NCI-H1048 (cell line): ENCODE measurements at places on chromosomes 1 and 21.

DNA sequence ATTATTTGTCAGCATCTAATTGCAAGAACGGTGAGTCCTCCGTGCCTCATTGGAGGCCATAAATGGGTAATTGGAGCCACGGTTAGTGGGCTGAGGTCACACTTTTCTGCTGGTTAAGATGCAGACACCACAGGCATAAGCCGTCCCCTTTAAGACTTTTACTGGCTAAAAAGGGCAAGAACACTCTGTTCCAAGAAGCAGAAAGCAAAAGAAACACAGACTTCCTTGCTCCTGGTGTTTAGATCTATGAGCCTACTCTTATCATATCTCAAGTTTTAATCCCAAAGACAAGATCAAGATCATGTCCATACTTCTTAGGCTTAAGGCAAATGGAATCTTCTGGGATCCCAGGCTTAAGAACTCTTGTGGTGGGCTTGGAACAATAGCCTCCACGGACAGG lies 17.3 kb upstream of the GJA5 start:
- no peak for DNase-seq

- no peak for DNase-seq
Measured at GRCh38 chr1:69271587-69272125, 296.1 kb upstream of the LRRC7 start.

- DNase-seq: no peak
Measured at GRCh38 chr1:92259350-92259749, 39.4 kb downstream of the GLMN start.

DNA sequence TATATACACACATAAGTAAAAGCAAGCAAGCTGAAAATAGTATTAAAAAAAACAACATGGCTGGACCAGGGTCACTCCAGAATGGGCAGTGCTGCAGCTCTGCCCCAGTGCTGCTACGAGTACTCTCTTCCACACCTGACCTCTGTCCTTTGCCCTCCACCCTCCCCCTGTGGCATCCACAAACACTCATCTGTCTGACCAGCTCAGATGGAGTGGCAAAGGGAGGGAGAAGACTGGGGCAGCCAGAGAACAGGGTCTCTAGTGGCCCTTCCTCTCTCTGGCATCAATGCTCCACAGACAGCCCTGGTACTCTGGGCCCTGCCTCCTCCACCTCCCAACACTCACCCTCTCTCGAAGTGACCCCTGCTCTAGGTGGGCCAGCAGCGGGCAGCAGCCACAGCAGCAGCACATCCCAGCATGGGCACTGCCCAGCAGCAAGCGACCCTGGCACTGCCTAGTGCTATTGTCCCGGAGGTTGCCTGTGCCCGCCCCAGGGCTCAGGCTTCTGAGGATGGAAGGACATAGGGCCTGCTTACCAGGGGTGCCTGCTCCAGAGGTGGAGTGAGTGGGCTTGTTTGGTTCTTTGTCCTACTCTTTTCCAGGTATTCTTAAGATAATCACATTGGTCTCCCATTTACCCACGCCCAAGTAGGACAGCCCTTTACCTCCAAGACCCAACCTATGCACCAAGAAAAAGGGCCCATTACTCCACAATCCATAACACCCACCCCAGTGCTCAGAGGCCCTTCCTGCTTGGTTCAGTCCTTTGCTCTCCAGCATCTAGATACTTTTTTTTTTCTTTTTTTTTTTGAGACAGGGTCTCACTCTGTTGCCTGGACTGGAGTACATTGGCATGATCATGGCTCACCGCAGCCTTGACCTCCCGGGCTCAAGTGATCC lies 6.2 kb downstream of the ARHGEF2 start:
- DNase-seq: no peak

GRCh38 chr1:234495231-234495990 lies 16.4 kb upstream of the TARBP1 start:
- DNase-seq: no peak

- DNase-seq: peak; percentile 56
Measured at GRCh38 chr1:192474080-192474683, 101.4 kb upstream of the RGS1 start.

DNA sequence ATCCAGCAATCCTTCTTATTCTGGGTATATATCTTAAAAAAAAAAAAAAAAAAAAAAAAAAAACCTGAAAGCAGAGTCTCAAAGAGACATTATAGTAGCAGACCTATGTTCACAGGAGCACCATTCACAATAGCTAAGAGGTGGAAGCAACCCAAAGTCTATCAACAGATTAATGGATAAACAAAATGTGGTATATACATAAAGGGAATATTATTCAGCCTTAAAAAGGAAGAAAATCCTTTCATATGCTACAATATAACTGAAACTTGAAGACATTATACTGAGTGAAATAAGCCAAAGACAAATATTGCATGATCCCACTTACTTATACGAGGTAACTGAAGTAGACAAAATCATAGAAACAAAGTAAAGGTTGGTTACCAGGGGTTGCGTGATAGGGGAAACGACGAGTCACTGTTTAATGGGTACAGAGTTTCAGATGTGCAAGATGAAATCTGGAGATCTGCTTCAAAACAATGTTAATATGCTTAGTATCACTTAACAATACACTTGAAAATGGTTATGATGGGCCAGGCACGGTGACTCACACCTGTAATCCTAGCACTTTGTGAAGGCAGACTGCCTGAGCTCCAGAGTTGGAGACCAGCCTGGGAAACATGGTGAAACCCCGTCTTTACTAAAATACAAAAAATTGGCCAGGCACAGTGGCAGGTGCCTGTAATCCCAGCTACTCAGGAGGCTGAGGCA lies 29.5 kb downstream of the PIK3R3 start:
- no peak for DNase-seq

GRCh38 chr1:113255720-113256347 lies 134.5 kb upstream of the MAGI3 start:
- DNase-seq: no peak

GRCh38 chr21:36330904-36331303 lies 10.9 kb downstream of the MORC3 start:
- peak; percentile 2 for DNase-seq

DNA sequence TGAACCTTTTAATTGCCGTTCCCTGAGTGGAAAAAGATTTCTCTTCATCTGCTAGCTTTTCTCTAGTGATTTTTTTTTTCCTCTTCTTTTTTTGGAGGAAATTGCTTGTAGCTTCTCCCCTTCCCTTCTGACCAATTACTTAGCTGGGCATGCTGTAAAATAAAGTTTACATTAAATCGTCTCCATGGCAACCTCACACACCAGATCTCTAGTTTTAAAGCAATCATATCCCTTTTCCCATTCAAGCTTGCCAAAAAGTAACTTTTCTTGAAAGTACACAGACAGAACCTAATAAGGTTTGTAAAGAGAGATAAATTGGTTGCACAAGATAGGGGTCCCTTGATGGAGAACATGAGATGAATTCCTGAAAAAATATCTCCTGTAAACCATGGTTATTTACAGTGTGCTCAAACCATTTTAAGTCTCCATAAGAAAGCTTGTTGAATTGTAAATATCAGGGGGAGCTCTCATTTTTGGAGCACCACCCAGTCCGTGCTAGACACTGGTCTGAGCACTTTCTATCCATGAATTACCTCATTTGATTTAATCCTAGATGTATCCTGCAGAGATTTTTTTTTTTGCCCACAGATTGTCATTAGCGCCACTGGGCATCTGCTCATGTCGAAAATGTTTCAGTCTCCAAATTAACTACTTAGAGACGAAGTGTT lies 32.6 kb upstream of the HTR1D start:
- no peak for DNase-seq

DNA sequence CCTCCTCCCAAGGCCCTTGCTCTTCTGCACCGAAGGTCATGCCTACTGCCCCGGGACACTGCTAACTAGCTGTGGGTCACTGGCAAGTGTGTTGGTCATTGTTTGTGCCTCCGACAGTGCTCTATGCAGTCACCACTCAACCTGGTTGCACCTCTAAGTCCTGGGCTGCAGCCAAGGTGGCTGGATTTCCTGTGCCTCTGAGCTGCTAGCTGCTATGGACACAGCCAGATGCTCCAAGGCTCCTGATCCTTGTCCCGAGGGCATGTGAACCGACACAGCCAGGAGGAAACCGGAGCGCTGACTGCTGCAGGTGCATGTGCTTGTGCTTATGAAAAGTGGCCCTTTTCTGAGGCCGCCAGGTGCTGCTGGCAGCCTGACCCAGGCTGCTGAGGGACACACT lies 14.7 kb upstream of the SPOCD1 start:
- DNase-seq: no peak

DNA sequence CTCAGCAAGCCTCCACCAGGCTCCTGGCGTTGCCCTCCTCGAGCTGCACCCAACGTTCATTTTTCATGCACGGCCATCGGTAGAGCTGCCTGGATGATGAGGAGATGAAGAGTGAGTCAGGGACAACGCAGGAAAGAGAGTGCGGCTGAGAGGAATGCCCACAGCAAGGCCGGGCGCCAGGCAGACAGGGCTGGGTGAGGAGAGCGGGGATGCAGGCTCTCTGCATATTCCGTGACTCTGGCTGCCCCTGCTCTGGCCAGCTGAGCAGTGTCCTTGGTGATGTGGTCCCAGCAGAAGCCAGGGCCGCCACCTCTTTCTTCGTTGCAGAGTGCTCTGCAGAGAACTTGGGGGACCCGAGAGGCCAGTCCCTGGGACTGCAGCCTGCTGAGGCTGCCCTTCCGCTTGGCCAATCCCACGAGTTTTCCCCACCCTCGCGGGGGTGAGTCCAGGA lies 10.8 kb downstream of the UMODL1 start:
- DNase-seq: no peak

DNA sequence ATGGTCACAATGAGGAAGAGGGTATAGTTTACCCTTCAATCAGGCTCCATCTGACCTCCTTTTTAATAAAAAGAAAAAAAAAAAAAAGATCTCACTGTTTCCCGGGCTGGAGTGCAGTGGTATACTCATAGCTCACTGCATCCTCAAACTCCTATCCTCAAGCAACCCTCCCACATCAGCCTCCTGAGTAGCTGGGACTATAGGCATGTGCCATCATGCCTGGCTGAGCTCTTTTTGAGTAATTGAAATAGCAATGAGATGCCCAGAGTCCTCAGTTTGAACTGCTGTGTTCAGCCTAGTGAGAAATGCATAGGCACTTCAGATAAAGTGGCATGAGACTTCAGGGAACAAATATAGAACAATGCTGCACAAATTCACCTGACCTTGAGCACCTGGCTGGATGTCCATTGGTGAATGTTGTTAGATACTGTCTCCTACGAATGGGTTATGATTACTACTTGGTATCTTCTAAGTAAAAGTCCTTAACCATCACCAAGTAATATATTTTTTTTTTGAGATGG lies 67.6 kb downstream of the NR5A2 start:
- no peak for DNase-seq

- DNase-seq: no peak
Measured at GRCh38 chr1:110606657-110607535, 738 bp upstream of the KCNA2 start.

DNA sequence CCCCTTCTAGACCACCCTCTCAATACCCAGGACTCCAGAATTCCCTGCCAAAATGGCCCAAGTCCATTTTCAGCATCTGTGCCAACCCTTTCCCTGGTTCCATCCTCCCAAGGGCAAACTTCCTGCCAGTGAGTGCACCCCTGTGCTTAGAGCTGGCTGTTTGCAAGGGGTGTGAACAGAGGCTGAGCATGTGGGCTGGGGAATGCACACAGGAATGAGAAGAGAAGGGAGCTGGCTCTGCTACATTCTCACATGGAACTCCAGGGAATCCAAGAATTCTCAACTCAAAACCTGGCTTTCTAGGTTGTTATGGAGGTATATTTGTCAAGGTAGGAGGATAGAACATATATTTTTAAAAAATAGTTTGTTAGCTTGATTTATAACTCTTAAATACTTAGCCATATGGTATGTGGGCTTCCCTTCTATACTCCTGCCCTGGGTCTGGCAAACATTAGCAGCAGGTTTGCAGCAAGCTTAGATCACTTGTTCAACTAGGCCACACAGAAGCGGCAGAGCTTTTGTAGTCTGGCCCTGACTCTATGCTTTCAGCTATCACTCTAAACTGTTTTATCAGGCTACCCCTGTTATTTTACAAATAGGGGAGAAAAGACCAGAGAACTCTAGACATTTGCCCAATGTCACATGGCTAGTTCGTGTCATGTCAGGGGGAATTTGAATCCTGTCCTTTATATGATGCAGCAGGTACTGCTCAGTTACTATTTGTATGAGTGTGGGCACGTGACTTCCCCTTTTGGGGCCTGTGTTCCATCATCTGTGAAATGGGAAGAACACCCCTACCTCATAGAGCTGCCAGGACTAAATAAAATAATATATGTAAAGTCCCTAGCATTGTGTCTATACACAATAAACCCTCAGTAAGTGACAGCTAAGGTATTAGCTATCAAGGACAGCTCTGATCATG lies 8.1 kb upstream of the STMN1 start:
- no peak for DNase-seq

- DNase-seq: no peak
Measured at GRCh38 chr1:207649210-207649753, 4.3 kb downstream of the CR1L start.

DNA sequence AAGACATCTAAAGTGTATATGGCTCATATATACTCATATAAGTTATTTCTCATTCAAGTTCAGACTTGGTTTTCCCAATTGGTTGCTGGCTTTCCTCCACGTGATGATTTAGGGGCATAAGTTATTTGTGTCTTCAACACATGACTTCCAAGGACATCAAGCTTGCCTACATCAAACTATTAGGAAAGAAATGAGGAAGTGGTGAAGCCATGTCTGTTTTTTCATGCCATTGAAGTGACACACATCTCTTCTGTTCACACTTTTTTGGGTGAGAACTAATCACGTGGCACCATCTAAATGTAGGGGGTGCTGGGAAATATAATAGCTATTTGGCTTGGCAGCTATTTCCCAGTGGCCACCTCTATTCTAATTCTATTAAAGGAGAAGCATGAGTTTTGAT lies 282.1 kb downstream of the OMA1 start:
- no peak for DNase-seq

- DNase-seq: no peak
Measured at GRCh38 chr21:26788790-26789189, 56.4 kb downstream of the ADAMTS1 start.

GRCh38 chr1:27491748-27492700 lies 2.1 kb upstream of the WASF2 start:
- DNase-seq: no peak

DNA sequence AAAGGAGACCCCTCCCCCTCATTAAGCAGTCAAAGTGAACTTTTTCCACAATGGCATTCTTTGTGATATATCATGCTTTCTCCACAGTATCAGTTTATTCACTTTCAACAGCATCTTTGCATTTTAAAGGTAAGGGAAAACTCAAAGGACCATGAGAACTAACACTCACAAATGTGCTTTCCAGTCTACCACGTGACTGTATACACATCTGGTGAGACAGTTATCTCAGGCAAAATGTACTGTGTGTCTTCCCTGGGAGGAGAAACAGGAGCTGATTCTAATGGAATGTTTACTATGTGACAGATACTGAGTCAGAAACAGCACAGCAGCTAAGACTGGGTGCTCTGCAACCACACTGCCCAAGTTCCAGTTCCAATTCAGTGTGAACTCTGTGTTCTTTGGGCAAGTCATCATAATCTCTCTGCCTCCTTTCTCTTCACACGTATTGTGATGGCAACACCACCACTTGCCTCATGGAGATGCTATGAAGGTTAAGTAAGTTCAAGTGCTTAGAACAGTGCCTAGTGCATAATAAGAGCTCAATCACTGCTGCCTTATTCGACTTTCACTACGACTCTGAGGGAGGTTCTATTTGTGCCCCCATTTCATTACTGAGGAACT lies 79.0 kb downstream of the SLC45A1 start:
- DNase-seq: no peak
